Dermis microvascular lymphatic vessel endothelial cell (primary cell): ENCODE measurements at places on chromosomes 3 and 15. TPM values are rescaled to one million over a fixed set of nuclear protein-coding genes. Genes with fewer than 3 reads are reported as not detected.
A peak's percentile ranks its signal among the peaks of the same experiment; 100 is the strongest.

SOX14 gene
- not detected in 2 replicates for total RNA-seq

DNA sequence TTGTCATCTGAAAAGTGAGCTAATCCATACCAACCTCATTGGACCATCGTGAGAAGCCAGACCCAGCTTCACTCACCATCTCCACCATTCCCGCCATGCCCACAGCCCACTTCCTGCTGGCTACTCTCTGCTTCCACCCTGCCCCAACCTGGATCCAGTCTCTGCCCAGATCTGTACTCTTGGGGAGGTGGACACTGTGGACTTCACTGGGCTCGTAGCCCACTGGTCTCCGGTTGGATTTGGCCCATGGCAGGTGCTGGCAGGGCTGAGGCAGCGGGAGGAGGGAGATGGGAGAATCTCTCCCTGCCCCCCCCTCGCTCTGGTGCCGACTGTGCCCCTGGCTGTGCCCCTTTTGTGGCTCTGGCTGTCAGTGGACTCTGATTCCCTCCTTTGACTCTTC, 193.8 kb downstream of the ABHD5 start:
- DNase-seq = no peak

DNA sequence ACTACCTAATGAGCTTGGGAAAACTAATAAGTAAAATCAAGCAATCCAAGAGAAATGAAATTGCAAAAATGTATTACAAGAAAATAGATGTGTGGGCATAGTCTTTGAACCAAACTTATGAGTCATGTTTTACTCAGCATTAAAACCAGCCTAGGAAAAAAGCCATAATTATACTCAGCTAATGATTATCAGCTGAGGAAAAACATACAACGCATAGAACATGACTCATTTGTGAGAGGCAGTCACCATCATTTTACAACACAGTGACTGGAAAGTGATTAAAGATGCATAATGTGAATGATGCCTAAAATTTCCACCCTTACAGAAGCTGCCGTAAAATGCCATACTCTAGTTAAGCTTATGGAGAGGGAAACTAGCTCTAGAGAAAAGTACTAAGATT, 238.0 kb upstream of the EOMES start:
- DNase-seq = no peak

DNA sequence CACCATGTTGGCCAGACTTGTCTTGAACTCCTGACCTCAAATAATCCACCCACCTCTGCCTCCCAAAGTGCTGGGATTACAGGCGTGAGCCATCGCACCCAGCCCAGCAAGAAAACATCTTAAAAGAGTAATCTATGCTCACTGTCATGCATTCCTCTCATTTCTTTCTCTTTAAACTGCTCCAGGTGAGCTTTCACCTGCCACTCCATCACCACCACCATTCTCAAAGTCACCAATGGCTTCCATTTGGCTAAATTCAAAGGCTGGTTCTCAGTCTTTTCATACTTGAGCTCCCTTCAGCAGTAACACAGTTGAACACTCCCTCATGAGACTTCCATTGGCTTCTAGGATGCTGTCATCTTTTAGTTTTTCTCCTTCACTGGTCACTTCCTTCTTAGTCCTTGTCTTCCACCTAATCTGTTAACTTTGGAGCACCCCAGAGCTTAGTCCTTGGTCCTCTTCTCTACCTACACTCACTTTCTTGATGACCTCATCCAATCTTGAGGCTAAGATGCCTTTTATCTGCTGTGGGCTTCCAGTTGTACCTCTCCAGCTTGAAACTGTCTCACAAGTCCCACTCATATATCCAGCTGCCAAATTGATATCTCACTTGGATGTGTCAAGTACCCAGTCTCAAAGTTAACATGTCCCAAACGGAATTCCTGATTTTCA, 27.0 kb upstream of the ESYT3 start:
- no peak for DNase-seq

DNA sequence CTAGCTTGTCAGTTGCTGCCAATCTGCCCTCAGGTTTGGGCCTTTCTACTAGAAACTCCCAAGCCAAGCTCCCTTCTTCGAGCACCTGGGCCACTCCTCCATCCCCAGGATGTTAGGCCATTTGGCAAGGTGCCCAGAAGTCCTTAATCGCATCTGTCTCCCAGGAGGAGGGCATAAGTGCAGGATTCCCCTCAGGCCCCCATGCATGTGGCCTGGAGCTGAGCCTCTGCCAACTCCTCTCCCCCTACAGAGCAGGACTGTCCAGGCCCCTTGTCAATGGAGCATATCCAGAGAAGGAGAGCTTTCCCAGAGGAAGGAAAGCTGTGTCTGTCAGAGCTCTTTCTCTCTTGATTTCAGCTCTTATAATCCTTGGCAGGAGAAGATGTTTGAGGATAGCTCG, 182.6 kb upstream of the ROPN1 start:
- DNase-seq = no peak

- DNase-seq = peak; percentile 92
These were observed at the start of the genes MST1 and RNF123 for GRCh38 chr3:49689046-49689907. Gene MST1 (minus strand): TSS chr3:49689474. CDS start chr3:49688691, 783 bp downstream. Gene RNF123 (plus strand): TSS chr3:49689557. CDS start chr3:49691166, 1,609 bp downstream.

DNA sequence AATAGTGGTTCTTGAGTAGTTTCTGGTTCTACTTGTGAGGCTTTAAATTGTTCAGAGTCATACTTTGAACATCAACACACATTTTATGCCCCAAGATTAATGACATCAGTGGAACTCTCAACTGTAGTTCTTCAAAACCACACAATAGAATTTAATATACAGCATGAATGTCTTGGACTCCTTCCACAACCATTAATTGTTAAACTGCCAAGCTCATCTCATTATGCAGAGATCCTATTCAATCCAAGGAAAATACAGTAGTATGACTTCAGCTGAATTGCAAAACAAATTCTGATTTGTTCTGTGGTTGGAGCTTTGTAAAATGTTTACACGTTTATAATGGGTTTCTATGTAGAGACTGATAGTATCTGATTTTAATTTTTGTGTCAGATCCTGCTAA, 199.2 kb upstream of the SLC2A2 start:
- no peak for DNase-seq

DNA sequence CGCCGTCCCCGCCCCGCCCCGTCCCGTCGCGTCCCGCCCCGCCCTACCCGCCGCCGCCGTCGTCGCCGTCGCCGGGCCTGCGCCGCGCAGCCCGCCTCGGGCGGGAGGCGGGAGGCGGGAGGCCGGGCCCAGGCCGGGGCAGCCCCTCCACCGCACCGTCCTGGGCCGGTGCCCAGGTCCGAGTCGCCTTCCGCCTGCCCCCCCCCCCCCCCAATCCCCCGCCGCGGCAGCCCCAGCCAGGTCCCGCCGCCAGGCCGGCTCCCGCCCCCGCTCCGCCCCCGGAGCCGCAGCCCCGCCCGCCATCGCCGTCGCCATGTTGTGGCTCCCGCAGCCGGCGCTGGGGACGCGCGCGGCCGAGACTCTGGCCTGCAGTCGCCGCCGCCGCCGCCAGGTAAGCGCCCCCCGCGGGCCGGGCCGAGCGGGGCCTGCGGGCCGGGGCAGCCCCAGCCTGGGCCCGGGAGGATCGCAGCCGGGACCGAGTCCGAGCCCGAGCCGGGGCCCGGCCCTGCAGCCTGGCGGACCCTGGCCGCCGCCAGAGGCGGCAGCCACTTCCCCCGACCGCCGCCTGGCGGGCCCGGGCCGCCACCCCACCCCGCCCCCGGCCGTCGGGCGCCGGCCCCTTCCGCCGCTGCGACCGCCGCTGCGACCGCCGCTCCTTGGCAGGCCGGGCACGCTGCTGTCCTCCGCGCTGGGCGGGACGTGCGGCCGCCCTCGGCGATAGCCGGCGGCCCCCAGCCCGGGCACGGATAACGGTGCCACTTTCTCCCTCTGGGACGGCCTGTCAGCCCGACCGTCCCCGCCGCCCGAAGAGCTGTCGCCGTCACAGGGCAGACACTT, at the start of gene ZNF592:
TSS of gene ZNF592 (plus strand) at position 319 of the 837 bp plus-strand sequence. CDS start 34,084 bp downstream, outside the sequence.
- peak; percentile 87 for DNase-seq

HCN4 gene
- not detected in 2 replicates for total RNA-seq

GRCh38 chr3:193677734-193678133, 84.7 kb downstream of the OPA1 start:
- no peak for DNase-seq

GRCh38 chr3:174957551-174958001, 98.4 kb downstream of the NAALADL2 start:
- DNase-seq = peak; percentile 34

GRCh38 chr15:75695220-75695619, 17.4 kb downstream of the CSPG4 start:
- DNase-seq = peak; percentile 31

- DNase-seq = no peak
These were observed 97.0 kb downstream of the SAMMSON start for GRCh38 chr3:70096376-70097066.

CHRM5 gene
- total RNA-seq = under 0.01 and 0.13 TPM in 2 replicates

GRCh38 chr15:70358871-70359647, 261.3 kb upstream of the TLE3 start:
- no peak for DNase-seq

FOXB1 gene
- total RNA-seq = not detected in 2 replicates

DNA sequence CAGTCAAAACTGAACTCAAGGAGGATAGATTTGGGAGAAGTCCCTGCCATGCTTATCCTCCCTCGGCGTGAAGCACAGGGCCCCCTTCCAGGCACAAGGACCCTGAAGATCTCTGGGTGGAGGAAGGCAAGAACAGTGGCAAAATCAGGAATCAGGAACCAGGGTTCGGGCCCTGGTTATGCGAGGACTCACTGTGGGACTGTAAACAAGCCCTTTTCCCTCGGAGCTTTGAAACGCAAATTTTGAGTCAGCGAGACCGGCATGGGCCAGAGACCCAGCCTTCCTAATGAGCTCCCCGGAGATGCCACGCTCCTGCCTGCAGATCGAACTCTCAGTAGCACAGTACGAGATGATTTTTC, 70.1 kb downstream of the SLC12A8 start:
- no peak for DNase-seq

RTP1 gene
- not detected in 2 replicates for total RNA-seq

DNA sequence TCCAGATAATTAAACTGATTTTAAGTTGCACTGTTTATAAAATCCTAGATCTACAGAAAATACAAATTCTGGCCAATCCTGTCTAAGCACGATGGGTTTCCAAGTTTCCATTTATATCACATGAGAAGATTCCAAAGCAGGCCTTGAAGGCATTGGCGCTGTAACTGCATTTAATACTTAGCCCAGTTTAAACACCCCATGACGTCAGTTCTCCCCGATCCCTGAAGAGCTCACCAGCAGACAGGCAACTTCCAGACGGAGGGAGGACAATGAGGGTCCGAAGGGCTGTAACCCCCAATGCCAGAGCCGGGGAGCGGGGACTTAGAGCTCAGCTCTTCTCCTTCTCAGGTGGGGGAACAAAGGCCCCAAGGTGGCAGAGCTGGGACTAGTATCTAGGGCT, 117.3 kb downstream of the XXYLT1 start:
- no peak for DNase-seq
